Dermis microvascular lymphatic vessel endothelial cell (primary cell): ENCODE measurements at places on chromosomes 6 and 20.
A peak's percentile ranks its signal among the peaks of the same experiment; 100 is the strongest.

DNA sequence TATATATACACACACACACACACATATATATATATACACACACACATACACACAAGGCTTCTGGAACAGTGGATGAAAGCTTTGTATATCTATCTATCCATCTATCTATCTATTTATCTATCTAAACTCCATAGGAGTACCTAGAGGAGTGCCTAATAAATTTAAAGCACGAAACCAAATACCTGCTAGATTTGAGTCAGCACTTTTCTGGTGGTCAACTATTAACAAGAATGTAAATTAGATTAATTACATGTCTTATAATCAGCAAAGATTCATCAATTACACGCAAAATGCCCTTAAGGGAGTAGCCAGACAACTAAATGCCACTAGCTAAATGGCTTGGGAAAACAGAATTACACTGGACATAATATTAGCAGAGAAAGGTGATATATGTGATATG is 26.6 kb downstream of the HLA-A start:
- no peak for DNase-seq

DNA sequence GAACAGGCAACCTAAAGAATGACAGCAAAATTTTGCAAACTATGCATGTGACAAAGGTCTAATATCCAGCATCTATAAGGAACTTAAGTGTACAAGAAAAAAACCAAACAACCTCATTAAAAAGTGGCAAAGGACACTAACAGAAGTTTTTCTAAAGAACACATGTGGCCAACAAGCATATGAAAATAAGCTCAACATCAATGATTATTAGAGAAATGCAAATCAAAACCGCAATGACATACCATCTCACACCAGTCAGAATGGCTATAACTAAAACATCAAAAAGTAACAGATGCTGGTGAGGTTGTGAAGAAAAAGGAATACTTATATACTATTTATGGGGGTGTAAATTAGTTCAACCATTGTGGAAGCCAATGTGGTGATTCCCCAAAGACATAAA is 5.5 kb downstream of the RFPL4B start:
- DNase-seq, result no peak

DNA sequence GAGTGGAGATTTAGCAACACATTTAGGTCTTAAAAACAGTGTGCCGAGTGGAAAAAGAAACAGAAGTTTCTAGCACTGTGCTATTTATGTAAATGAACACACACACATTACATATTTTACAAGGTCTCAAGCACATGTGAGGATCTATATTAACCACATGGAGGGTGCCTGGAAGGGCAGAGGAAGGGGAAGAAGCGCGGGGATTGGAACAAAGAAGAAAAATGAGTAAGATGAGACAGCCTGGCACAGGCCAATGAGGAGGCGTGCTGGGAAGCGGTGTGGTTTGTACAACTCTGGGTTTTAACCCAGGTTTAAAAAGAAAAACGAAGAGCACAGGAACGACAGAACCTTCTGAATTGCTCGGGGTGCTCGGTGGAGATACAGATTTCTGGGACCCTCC is 5.7 kb downstream of the KCNG1 start:
- no peak for DNase-seq

- peak; percentile 76 for DNase-seq
Observed at GRCh38 chr6:154805288-154805911, 72.2 kb downstream of the SCAF8 start.

GRCh38 chr20:58131551-58132142 is 96.8 kb downstream of the ANKRD60 start:
- DNase-seq, result no peak

DNA sequence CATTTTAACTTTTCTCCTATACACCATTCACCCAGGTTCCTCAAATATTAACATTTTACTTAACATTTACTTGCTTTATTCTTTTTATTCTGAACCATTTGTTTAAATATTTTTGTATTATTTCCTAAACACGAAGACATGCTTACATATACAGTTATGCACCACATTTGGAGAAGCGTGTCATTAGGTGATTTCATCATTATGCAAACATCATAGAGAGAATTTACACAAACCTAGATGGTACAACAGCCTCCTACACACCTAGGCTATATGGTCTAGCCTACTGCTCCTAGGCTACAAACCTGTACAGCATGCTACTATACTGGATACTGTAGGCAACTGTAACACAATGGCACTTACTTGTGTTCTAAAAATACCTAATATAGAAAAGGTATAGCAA is 6.6 kb downstream of the TDP2 start:
- no peak for DNase-seq

GRCh38 chr6:130693944-130694343 is 133.3 kb upstream of the SMLR1 start:
- DNase-seq, result no peak

DNA sequence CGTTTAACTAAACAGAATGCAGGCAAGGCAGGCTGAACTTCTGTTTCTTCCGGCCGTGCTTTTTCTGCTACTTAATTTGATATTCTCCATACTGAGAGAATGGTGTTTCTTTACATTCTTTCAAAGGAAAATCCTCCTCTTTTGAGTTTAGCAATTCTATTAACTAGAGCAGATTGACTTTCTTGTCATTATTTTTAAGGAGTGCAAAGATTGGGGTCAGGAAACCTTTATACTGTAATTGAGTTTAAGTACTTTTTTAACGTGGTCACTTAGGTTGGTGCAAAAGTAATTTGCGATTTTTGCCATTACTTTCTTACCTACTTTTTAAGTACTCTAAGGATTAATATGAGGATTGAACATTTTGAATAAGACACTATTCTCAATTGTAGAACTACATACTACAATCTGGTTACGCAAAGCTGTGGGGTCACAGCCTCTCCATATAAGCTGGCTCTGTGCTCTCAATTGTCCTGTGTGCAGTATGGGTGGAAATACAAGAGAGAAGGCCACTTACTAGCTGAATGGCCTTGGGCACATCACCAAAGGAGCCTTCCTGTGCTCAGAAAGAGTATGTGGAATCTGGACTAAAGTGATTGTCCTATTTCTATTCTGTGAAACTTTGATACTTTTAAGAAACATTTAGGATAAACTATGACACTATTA is 16.7 kb downstream of the HECA start:
- DNase-seq, result no peak

DNA sequence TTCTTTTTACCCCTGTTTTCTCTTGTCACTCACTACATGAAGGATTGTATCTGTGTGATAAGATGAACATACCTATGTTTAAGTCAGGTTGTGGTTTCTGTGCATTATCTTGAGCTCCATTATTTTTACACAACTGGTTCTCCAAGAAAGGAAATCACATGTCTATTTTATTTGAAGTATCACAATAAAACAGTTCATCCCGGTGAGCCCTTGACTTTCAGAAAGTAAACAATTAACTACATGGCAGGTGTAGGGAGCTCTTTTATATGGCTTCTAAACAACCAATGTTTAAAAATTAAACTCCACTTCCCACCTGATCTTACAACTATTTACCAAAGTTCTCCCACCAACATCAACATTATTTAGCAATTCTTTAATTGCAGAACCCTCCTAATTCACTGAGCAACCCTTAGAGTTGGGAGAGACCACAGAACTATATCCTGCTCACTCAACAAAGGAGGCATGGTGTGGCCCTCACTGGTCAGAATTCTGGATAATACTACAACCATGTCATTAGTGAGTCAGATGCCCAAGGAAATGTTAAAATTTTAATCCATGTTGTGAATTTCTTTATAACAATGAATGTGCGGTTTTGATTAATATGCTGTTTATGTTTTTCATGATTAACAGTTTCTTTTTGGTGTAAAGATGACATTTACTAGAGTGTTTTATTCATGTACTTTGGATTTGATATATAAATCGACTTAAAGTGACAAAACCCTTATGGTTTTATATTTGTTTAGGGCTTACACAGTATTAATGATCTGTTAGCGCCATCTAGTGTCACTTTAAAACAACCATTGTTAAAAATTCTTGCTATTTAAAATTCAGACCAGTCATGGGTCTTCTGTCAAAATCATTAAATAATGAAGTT is 50.0 kb upstream of the SCGN start:
- DNase-seq, result peak; percentile 64

GRCh38 chr20:38426006-38426897 is 8.9 kb downstream of the SNHG17 start:
- peak; percentile 64 for DNase-seq

DNA sequence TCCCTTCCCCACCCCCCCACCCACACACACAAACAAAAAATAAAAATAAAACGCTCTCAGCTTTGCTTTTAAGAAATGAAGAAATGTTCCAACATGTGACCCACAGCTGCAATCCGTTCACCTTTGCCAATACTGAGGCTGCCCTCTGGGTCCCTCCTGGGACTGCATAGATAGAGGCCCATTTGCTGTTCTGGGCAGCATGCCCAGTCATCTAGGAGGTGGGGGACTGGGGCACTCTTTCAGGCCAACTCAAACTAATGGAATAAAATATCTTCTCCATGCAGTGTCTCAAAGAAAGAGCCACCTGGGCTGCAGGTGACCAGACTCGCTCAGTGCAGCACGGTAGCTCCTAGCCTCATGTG is 79.9 kb downstream of the SLC22A3 start:
- no peak for DNase-seq

DNA sequence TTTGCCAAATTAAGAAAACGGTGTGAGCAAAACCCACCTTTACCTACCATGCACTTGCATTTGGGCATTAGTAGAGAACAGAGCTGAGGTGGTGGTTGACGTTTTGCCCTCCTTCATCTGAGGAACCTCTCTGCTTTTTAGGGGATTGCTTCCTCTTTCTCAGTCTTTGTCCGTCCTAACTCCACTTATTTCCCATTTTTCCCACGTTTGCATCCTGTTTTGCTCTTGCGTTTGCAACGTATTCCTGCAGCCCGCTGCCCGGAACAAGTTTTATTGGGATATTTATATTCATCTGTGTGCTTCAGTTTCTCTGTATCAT is 374 bp upstream of the SERINC1 start:
- no peak for DNase-seq

- DNase-seq, result no peak
Observed at GRCh38 chr20:10551732-10552724, 116.9 kb downstream of the SLX4IP start.

DNA sequence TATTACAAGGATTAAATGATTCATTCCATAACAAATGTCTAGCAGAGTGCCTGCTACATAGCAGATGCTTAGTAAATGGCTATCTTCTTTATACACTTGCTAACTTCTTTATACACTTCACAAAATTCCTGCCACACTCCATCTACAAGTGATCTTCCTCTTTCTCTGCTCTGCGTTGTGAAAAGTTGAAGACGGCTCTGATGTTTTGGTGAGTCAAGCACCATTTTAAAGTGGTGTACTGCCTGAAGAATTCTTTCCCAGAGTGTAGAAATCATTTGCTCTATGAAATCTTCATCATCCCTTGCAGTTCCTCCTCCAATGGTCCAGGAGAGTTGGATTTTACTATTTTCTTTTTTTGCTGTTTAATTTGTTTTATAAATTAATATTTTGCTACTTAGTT is 74.9 kb downstream of the TNFAIP3 start:
- DNase-seq, result no peak

GRCh38 chr6:124443541-124443940 is 518.7 kb upstream of the RNF217 start:
- no peak for DNase-seq

DNA sequence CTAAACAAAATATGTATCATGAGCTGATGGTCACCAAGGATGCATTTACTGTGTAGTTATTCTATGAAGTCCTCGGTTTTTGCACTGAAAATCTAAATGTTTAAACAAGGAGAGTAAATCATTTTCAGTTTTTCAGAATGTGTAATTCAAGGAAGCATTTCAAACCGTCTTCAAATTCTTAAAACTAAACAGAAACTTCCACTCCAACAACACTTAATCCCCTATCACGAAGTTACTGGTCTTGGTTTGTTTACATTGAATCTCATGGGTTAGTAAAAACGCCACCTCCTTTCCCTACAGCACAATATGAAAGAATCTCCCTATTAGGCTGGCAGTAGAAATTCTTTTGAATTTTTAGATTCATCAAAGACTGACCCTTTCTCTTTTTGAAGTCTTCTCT is 192.9 kb downstream of the AIG1 start:
- DNase-seq, result no peak

- DNase-seq, result peak; percentile 68
Observed at GRCh38 chr20:1373614-1374013, 19.2 kb downstream of the FKBP1A start.

- DNase-seq, result no peak
Observed at GRCh38 chr20:63498960-63499337, at the start of gene EEF1A2. Gene EEF1A2 (minus strand): TSS chr20:63499083. CDS start chr20:63497763, 1,320 bp downstream.

GRCh38 chr6:157830354-157831017 is 7.4 kb downstream of the SNX9 start:
- DNase-seq, result no peak

DNA sequence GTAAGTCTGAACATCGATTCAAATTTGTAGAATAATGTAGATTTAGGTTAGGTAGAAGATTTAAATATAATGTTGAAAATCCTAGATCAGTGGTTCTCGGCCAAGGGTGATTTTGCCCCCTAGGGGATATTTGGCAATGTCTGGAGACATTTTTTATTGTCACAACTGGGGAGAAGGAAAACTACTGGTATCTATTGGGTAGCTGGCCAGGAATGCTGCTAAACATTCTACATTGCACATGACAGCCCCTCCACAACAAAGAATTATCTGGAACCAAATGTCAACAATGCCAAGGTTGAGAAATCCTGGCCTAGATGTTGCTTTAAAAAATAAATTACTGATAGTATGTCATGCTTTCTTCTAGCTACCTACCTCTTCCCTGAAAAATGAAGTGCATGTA is 76.1 kb downstream of the HIVEP2 start:
- DNase-seq, result no peak

DNA sequence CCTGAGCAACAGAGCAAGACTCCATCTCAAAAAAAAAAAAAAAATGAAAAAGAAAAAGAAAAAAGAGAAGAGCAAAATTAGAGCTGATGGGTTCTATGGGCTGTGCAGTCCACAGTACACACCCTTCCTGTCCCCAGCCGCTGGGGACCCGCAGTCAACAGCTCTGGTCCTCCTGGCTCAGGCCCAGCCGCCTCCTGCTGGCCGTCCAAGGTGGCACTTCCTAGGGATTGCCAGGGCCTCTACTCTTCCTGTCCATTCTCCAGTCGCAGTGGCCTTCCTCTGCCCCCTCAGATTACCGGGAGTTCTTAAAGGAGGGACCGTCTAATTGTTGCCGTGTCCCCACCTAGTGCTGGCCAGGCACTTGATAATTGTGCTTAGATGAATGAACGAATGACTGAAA is 41.7 kb downstream of the TMEM242 start:
- DNase-seq, result no peak

GRCh38 chr6:44008821-44009370 is 118.4 kb downstream of the MRPL14 start:
- DNase-seq, result no peak

DNA sequence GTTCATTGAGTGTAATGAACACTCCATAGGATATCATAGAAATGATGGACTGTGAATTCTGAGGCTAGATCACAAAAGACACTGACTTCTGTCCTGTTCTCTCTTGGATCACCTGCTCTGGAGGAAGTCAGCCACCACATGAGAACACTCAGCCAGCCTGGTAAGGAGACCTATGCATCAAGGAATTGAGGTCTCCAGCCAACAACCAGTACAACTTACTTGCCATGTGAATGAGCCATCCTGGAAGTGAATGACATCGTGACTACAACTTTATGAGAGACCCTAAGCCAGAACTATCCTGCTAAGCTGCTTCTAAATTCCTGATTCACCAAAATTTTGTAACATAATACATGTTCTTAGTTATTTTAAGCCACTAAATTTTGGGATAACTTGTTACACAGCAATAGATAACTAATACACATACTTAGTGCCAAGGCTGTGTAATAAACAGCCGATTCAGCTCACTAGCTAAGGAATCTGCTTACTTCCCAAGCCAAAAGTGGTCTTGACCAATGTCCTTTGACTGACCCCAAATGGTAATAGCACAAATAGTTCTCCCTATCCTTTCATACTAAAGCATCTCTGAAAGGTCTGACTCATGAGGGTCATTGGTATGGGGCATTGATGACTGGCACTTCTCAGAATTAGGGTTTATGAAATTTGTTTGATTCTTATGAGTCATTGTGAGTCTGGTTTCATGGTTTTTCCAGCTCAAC is 6.9 kb upstream of the CTNNBL1 start:
- no peak for DNase-seq
